ENCODE measurements at places on chromosomes 3 and 15.

DNA sequence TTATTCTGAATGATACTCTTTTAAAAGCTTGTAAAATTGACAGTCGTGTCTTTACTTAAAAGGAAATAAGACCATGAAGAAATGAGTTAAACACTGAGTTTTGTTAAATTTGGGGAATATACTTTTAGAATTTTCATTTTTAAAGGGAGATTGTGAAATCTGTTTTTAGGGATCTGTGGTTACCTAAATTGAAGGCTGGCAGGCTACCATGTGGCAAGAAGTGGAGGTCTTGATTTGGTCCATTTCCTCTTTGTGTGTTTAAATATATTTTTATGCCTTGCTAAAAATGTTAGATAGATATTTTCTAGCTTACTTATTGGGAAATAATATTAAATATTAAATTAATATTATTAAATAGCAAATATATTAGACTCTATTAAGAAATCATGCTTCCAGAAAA is 36.6 kb upstream of the SLC22A13 start:
- DNase-seq, result no peak

- no peak for DNase-seq
Observed at GRCh38 chr3:106349191-106349881, 480.5 kb upstream of the CBLB start.

DNA sequence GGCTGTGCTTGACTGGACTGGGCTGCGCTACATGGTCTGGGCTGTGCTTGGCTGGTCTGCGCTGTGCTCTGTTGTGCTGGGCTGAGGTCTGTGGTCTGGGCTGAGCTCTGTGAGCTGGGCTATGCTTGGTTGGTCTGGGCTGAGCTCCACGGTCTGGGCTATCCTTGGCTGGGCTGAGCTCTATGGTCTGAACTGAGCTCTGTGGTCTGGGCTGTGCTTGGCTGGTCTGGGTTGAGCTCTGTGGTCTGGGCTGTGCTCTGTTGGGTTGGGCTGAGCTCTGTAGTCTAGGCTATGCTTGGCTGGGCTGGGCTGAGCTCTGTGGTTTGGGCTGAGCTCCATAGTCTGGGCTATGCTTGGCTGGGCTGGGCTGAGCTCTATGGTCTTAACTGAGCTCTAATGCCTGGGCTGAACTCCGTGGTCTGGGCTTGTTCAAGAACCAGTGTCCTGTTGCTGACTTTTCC is 92.0 kb downstream of the PLXNA1 start:
- peak; percentile 84 for DNase-seq

DNA sequence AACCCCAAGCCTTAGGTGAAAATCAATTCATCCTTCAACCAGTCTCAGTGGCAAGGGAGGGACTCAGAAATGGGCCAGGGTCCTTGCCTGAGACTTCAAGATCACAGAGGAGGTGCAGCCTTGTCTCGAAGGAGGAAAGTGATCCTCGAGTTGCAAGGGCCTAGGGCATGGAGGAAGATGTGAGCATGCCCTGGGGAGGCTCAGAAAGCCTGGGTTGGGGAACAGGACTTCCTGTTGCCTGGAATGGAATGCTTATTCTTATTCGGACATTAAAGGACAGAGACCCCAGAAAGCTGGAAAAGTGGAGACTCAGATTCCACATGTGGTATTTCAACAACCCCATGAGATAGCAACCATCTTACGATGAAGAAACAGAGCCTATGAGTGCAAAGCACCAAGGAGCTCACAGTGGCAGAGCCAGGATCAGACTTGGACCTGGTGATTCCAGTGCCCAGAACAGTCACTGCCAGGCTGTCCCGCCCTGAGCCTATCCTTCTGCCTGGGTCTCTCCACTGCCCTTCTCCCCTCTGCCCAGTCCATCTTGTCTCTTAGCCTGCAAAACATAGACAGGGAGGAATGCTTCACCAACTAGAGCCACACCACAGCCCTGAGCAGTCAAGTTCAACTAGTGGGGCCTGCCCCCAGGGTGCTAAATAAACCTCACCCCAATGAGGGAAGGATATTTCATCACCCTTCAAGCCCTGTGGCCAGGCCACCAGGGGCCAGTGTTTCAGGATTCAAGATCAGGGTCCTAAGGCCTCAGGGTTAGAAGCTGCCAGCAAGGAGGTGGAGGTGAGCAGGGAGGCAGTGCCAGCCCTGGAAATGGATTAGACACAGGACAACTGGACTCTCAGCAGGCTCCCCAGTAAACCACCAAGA is 21.9 kb downstream of the DAPK2 start:
- no peak for DNase-seq

DNA sequence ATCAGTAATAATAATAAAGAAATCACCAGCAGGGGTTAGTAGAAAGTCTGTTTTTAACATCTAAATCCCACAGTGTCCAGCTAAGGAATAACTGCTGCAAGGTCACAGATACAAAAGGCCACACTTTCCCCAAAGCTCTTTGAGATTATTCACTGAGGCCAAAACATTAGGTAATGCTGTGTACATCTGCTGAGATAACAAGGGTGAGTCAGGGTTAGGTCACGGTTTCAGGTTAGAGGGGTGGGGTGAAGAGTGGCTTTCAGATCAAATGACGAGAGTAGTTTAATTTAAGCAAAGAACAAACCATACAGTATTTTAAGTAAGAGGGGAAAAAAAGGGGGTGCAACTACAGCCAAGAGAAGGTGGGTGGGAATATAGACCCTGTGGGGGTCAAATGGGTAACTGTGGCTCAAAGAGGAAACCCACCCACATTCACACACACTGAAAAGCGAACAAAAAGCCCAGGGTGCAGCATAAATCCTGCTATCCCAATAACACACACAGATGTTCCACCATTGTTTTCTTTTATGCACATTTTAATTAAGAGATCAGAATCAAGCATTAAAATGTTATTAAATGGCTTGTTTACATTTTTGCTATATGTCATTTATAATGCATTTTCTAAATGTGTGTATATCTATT is 412.9 kb downstream of the TIGIT start:
- no peak for DNase-seq

GRCh38 chr3:50825841-50826240 is 151.1 kb downstream of the DOCK3 start:
- DNase-seq, result no peak

- DNase-seq, result no peak
Observed at GRCh38 chr3:43181202-43181821, 75.4 kb upstream of the POMGNT2 start.

DNA sequence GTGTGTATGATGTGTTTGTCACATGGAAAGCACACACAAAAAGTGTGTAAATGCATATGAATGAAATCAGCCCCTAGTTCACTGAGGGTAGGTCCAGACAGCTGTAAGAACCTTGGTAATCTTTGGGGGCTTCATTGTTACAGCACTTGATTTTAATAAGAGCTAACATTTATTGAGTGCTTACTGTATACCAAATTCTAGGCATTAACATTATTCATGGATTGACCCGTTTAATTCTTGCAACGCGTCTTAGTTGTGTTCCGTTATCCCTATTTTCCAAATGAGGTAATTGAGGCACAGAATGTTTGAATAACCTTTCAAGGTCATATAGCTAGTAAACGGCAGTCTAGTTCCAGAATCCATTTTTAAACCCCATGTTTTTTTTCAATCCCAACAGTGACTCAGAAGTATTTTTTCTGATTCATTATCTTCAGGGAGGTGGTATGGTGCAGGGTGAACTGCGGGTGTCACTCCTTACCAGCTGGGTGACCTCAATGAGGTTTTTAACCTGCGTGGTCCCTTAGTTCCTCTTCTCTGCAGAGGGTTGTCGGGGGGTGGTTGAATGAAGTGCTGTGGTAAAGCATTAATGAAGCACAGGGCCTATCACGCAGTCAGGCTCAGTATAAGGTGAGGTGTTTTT is 14.2 kb downstream of the RAB8B start:
- no peak for DNase-seq

GRCh38 chr3:144407335-144407734 is 435.7 kb downstream of the DIPK2A start:
- no peak for DNase-seq

GRCh38 chr3:196642434-196642833 is 2.9 kb downstream of the NRROS start:
- DNase-seq, result no peak

GRCh38 chr15:64901914-64902313 is 9.8 kb upstream of the ANKDD1A start:
- DNase-seq, result no peak

DNA sequence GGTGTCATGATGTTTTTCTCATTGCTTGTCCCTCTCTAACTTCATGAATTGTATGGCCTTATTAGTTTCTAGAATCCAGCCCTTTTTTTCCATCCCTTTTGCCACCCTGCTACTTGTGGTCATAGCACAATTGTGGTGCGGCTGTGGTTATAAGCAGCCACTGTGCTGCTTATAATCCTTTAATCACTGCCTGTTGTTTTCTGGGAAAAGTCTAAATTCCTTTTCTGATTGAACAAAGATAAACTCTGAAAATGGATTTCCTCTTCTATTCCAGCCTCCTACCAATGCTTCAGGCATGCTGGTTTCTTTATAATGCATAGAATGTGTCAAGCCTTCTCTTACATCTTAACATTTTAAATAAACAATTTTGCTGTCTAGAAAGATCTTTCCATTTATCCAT is 319.5 kb downstream of the C3orf38 start:
- DNase-seq, result no peak

DNA sequence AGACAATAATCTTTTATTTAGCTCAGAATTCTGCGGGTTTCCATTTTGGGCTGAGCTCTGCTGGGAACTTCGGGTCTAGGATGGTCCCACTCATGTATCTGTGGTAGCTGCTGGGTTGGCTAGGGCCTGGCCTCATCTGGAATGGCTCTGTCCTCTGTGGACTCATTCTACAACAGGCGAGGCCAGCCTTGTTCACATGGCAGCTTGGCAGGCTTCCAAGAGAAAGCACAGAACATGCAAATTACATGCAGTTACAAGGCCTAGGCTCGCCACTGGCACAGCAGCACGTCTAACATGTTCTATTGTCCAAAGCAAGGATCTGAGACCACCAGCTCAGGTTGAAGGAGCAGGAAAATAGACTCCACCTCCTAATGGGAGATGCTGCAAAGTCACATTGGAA is 431.4 kb downstream of the PDCD6IP start:
- no peak for DNase-seq

DNA sequence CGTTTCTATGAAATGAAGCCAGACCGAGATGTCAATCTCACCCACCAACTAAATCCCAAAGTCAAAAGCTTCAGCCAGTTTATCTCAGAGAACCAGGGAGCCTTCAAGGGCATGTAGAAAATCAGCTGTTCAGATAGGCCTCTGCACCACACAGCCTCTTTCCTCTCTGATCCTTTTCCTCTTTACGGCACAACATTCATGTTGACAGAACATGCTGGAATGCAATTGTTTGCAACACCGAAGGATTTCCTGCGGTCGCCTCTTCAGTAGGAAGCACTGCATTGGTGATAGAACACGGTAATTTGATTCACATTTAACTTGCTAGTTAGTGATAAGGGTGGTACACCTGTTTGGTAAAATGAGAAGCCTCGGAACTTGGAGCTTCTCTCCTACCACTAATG is 41.9 kb upstream of the TRA2B start:
- DNase-seq, result no peak

GRCh38 chr3:7640787-7641186 is 779.9 kb downstream of the GRM7 start:
- no peak for DNase-seq

- DNase-seq, result no peak
Observed at GRCh38 chr3:147324356-147324755, 82.0 kb downstream of the ZIC4 start.

DNA sequence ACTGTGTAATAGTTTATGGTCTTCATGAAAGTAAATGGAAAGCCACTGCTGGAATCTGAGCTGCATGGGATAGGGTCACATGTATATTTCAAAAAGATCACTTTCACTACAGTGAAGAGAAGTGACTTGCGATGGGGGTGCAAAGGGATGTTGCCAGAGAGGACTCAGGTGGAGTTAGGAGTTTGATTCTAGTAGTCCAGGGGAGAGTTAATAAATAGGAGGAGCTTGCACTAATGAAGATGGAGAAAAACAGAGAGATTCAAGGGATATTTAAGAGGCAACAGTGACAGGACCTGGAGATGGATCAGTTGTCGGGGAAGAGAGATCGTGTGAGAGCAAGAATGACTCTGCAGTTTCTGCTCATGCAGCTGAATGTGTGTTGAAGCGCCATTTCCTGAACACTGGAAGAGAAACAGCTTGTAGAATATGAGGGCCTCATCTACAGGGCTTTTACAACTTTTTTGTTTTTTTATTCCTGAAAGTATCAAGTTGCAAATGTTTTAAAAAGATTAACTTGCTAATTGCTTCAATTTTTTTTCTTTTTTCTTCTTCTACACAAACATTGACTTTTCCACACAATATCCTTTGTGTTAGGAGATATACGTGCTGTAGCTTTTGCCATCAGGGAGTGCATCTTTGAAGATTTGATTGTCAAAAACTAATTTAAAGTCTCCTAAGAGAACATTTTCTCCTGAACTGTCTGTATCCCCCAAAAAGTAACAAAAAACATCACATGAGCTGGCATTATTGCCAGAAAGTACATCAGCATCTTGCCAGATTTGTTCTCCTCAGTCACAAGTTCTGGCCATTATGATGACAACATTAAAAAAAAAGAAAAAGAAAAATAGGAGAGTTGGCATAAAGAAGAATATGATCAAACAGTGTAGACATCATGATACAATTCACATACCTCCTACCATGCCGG is 37.5 kb downstream of the SETMAR start:
- DNase-seq, result no peak

Measured in right hindlimb (tissue), 1 donor.